PC-9 (cell line): ENCODE measurements at places on chromosomes 7 and 10.

GRCh38 chr10:3852147-3852904 is 67.3 kb upstream of the KLF6 start:
- DNase-seq: peak; percentile 99

- DNase-seq: no peak
These were observed 211.8 kb upstream of the PPP2R2D start for GRCh38 chr10:131689016-131689415.

GRCh38 chr10:72886621-72887020 is 6.9 kb upstream of the OIT3 start:
- no peak for DNase-seq

DNA sequence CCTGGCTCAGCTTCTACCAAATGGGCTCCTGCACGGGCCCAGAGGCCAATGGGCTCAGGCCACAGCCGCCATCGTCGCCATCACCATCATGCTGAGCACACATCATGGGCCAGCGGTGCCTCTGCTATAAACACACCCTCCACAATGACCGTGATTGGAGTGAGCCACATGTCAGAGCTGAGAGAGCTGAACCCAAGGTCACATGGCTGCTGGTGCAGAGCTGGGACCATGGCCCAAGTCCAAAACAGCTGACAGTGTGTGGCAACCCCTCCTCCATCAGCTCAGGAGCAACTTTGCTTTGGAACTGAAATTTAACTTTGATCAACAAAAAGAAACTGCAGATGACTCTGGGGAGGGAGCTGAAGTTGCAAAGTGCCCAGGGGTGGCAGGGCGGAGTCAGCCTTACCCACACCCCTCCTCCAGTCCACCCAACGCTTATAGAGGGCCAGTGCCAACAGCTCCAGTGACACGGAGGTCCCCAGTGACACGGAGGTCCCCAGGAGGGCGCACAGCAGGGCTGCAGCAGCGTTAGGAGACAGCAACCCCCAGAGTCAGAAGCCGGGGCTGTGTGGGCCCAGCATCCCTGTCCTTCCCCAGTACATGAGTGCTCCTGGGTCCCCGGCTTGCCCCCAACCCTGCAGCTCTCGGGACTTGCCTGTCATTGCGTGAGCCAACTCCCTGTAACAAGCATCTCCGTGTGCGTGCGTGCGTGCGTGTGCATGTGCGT is 249.6 kb downstream of the ELFN1 start:
- no peak for DNase-seq
